ENCODE measurements at places on chromosomes 4 and X.
A peak's percentile ranks its signal among the peaks of the same experiment; 100 is the strongest.

GRCh38 chrX:31070057-31070468 lies 1.8 kb downstream of the FTHL17 start:
- no peak for DNase-seq

- DNase-seq, result no peak
These were observed 210.0 kb downstream of the SPANXN3 start for GRCh38 chrX:143306991-143307937.

GRCh38 chr4:2790583-2791517 lies 2.0 kb upstream of the SH3BP2 start:
- no peak for DNase-seq

DNA sequence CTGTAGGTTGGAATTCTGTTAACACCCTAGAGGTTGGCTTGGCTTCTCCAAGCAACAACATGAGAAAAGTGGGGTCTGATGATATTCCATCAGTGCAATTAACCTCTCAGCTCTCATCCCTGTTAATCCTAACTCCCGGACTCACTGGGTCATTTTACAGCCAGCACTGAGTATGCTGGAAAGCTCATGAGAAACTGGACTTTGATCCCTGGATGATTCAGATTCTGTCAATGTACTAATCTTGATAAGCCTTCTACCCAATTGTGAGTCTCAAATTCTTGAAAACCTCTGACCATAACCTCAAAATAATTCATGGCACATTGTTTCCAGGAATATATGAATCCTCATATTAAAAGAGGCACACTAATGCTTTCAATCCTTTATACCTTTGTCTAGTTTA lies 244.3 kb upstream of the DCAF8L1 start:
- DNase-seq, result no peak

- DNase-seq, result no peak
These were observed 49.5 kb downstream of the STX18 start for GRCh38 chr4:4492161-4492847.

DNA sequence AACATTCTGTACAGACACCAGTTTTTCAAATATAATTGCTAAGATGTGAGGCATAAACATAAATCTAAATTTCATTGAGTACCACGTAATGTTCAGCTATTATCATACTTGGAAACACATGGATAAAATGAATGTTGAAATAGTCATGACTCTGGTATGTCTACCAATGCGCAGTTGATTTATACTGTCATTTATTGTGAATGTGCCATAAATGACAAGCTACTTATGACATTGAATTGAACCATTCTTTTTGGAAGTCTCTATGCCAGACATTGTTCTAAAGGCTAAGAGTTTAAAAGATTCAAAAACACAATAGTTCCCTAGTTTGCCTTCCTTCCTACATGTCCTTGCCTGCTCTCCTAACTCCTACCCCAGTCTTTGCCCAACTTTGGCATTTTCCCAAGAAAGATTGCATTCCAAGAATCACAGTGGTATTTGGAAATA lies 96.6 kb upstream of the DMD start:
- no peak for DNase-seq

DNA sequence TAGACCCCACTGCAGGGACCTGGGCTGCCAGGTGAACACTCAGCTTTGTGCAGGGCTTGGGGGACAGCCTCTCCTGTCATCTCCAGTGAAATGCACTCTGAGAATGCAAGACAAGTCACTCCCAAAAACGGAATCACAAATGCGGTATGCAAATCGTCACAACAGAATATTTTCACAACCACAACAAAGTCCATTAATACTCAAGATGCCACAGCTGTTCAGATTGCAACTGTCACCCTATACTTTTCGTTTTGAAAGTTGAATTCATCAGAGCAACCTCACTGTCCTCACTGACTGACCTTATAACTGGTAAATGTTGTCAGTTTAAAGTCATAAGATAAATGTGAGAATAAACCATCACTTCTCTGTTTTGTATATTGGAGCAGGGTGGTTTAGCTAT lies 16.6 kb downstream of the JAKMIP1 start:
- no peak for DNase-seq

GRCh38 chr4:88584471-88584900 lies 7.8 kb upstream of the HERC3 start:
- no peak for DNase-seq

GRCh38 chr4:83082777-83083176 lies 31.8 kb downstream of the PLAC8 start:
- no peak for DNase-seq

GRCh38 chrX:136742721-136743379 lies 37.9 kb downstream of the ARHGEF6 start:
- DNase-seq, result no peak

GRCh38 chr4:69531251-69531650 lies 35.5 kb upstream of the UGT2B4 start:
- DNase-seq, result no peak

GRCh38 chrX:134388161-134389109 lies 71.5 kb upstream of the HPRT1 start:
- DNase-seq, result no peak

- DNase-seq, result no peak
These were observed 12.6 kb downstream of the NEIL3 start for GRCh38 chr4:177322266-177322665.

GRCh38 chr4:174435974-174436373 lies 86.3 kb downstream of the HPGD start:
- no peak for DNase-seq

GRCh38 chr4:137819964-137820383 lies 287.7 kb upstream of the PCDH18 start:
- DNase-seq, result peak; percentile 53

DNA sequence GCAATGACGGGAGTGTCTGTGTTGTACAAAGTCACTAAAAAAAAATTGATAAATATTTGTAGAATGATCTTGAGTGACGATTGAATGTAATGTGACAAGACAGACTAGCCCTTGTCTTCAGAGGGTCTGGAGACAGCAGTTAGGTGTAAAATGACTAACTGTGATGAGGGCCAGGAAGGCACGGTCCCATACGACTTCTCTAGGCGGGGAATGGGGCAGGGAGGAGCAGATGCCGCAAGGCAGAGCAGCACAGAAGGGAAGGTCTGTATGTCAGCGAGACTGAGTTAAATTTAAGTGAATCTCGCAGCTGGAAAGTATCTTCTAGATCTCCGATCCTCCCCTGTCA lies 405 bp downstream of the CENPE start:
- no peak for DNase-seq

DNA sequence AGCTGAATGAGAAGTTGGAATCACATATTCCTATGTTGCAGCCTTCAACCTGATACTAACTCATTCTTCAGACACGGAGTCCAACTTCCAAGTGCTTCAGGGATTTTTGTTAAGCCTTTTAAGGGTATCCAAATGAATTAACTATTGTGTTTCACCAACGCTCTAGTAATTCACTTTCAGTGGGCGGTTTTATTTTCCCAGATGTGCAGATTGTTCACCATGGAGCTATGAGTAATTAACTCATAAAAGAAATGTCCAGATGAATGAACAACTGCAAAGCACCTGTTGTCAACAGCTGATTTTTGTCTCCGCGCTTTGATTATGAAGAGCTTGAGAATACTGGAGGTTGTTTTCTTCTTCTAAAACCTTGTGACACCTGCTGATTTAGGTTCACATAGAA lies 187.6 kb downstream of the CBR4 start:
- no peak for DNase-seq

DNA sequence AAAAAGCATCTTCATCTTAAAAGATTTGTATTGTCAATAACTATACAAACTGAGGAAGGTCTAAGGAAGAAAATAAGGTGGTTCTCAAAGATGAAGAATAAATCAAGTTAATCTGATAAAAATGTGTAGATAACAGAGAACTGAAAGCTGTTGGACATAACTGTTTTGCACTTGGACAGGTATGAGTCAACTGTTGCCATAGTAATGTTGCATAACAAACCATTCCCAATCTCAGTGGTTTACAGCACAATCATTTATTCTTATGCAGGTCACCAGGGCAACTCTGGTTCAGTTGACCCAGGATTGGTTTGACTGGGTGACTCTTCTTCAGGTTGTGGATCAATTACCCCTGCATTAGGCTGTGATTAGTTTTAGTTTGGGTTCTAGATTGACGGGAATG lies 2197.7 kb downstream of the ARAP2 start:
- DNase-seq, result no peak

DNA sequence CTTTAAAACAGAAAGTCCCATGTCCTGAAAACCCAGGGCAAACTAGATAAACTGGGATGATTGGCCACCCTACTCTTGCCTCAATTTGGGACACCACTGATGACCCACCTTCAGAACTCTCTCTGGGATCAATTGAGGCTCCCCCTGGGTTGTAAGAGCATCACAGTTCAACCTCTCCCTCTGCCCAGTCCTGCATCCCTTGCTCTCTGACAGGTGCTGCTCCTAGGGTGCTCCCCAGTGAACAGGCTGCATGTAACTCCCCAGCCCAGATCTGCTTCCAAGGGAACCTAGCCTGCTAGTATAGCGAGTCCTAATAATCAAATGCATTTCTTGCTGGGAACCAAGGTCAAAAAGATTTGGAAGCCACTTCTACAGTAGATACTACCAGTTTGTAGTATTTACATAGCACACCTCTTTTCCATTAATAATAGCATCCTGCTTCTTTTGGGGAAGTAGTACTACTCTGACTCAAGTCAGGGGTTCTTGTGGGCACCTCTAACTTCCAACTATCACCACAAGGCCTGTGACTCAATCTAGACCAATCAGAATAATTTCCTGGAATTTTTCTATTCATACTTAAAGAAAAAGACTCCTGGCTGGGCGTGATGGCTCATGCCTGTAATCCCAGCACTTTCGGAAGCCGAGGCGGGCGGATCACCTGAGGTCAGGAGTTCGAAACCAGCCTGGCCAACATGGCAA lies 42.1 kb upstream of the SPINK2 start:
- DNase-seq, result no peak

DNA sequence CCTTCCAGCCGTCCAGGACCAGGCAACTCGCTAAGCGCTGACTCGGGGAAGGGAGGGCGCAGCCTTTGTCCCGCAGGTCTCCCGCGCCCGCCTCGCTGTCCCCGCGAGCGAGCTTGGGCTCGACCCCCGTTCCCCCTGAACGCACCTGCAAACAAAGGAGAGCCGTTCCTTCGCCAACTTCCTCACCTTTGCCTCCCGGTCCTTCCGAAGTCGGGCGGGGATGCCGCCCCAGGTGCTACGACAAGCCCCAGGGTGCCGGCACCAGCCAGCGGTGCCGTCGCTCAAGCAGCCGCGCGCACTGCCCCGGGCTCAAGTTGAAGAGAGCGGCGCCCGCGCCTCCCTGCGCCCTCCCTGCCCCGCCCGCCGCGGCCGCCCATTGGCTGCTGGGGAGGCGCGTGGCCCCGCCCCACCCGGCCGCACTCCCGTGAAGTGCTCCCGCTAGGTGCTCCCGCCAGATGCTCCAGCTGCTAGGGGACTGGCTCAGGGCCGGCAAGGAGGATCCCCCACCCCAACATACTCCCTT lies 107.1 kb downstream of the NSUN7 start:
- peak; percentile 81 for DNase-seq

DNA sequence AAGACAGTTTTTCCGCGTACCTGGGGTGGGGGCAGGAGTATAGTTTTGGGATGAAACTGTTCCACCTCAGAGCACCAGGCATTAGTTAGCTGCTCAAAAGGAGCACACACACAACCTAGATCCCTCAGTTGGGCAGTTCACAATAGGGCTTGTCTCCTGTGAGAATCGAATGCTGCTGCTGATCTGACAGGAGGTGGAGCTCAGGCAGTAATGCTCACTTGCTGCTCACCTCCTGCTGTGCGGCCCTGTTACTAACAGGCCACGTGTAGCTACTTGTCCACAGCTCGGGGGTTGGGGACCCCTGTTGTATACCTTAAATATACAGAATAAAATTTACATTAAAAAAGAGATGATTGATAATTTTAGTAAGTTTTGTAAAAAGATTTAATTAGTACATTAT lies 191.5 kb downstream of the SLC7A11 start:
- DNase-seq, result no peak

DNA sequence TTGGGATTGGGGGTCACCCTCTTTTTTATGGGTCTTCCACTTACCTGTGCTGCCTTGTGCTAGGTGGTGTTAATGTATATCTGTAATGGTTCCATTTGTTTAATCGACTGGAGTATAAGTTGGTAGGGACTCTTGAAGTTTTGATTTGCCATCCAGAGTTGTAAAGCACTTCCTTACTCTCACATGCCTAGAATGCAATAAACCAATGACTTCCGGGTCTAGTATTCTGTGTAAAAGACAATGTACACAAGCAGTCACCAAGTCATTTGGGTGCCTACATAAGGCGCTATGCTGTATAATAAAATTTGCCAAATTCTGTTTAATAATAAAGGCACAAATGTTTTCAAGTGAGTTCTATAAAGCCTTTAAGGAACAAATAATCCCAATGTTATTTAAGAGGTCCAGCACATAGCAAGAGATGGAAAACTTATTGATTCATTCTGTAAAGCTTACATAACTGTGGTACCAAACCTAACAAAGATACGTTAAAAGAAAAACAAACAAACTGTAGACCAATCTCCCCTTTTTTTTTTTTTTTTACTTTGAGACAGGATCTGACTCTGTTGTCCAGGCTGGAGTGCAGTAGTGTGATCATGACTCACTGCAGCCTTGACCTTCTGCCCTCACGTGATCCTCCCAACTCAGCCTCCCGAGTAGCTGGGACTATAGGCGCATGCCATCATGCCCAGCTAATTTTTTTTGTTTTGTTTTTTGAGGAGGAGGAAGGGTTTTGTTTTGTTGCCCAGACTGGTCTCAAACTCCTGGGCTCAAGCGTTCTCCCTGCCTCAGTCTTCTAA lies 41.5 kb upstream of the HPRT1 start:
- no peak for DNase-seq

GRCh38 chr4:10097906-10098779 lies 18.5 kb downstream of the WDR1 start:
- DNase-seq, result no peak

DNA sequence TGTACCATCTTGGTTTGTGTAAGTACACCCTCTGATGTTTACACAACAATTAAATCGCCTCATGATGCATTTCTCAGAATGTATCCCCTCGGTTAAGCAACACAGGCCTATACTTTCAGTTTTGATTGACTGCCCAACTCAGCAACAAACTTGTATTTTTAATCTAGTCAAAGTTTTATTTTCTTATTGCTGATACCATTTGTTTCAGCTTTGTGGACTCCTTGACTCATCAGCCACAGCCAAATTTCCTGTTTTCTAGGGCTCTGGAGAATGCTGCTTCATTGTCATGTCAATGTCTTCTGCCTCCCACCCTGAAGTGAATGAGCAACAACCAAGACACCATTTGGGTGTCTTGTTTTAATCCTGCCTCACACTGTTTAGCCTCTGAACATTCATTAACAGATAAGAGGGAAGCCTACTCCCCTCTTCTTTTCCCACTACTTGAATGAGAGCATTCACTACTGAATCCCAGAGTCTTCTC lies 14.0 kb downstream of the BBS12 start:
- no peak for DNase-seq

GRCh38 chr4:88341227-88342192 lies 37.1 kb upstream of the HERC6 start:
- peak; percentile 11 for DNase-seq

- peak; percentile 91 for DNase-seq
These were observed at the start of gene CSTF2 for GRCh38 chrX:100819837-100820666. Gene CSTF2 (plus strand): TSS chrX:100820391. CDS start chrX:100820417, 26 bp downstream.

- no peak for DNase-seq
These were observed 40.0 kb downstream of the CRLF2 start for GRCh38 chrX:1172496-1172895.

- DNase-seq, result no peak
These were observed 53.2 kb upstream of the RBMX start for GRCh38 chrX:136933611-136934145.

- no peak for DNase-seq
These were observed 272.7 kb upstream of the PCDH18 start for GRCh38 chr4:137804906-137805495.

- no peak for DNase-seq
These were observed 23.9 kb upstream of the NWD2 start for GRCh38 chr4:37220685-37221084.

Measured in HEK293T (cell line).